ENCODE measurements at places on chromosomes 13 and 19.

- DNase-seq, result peak; percentile 94
Measured at GRCh38 chr19:38949580-38950367, 19.0 kb downstream of the MRPS12 start.

DNA sequence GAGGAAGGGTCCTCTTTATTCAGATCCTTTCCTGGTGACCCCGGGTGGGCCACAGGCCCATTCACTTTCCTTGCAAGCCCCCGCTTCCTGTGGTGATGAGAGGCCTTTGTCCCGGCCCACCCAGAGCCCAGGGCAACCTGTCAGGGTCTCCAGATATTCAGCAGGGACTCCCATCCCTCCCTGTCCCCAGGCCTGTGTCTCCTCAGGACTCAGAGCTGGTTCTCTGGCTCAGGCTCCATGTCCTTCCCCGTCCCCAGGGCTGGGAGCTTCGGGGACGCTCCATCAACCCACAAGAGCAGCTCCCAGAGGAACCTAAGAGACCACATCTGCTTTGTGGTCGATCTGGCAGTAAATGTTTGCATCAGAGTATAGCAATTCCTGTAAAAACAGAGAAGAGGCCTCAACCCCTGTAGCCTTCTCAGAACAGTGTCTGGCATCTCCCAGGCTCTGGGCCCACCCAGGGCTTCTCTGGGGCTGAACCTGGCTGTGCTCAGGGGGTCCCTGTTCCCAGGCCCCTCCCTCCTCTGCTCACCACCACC is 7.8 kb downstream of the CEACAM4 start:
- DNase-seq, result no peak

- DNase-seq, result no peak
Measured at GRCh38 chr13:29961036-29961670, 110.7 kb upstream of the UBL3 start.

DNA sequence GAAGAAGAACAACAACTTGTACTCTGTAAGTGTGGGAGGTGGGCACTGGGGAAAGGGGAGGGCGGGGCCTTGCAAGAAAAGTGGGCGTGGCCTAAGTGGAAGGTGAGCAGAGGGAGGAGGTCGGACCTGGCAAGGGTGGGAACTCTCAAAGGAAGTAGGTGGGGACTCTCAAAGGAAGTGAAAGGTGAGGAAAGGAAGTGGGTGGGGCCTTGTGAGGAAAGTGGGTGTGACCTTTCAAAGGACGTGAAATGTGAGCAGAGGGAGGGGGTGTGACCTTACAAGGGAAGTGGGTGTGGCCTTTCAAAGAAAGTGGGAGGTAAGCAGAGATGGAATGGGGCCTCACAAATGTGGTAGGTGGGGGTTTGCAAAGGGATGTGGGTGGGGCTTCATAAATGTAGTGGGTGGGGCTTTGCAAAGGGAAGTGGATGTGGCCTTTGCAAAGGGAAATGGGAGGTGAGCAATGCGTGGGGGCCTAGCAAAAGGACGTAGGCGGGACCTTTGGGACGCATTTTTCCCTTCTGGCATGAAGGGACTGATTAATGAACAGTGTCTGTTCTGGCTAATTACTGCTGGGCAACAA is 25.9 kb downstream of the ACSBG2 start:
- DNase-seq, result peak; percentile 90

GRCh38 chr13:44104197-44104490 is 224.4 kb downstream of the LACC1 start:
- no peak for DNase-seq

- no peak for DNase-seq
Measured at GRCh38 chr19:31177246-31177645, 172.0 kb downstream of the TSHZ3 start.
